ENCODE measurements at places on chromosomes 1 and 21.

GRCh38 chr1:154572468-154573167 lies 5.0 kb downstream of the CHRNB2 start:
- DNase-seq = no peak

- DNase-seq = no peak
These were observed 1407.2 kb downstream of the MRPL39 start for GRCh38 chr21:24200052-24200451.

GRCh38 chr1:20153000-20153418 lies 13.9 kb downstream of the PLA2G2F start:
- DNase-seq = no peak

GRCh38 chr1:118149799-118150198 lies 35.2 kb downstream of the SPAG17 start:
- no peak for DNase-seq

DNA sequence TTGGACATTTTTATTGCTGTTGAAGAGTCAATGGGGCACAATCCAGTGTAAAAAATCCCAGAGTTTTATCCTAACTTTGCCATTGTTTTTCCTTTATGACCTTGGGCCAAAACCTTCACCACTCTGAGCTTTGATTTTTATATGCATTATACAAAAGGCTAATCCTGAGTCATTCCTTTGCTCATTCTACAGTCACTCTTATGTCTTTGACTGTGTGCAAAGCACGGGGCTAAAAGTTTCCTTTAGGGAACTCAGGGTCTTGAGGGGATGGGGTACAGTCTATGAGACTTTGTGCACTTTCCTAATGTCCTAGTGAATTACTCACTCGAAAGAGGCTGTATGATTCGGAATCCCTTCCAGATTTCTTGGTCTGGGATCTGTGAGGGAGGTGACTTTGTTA lies 543.2 kb upstream of the CAMK1G start:
- no peak for DNase-seq

- no peak for DNase-seq
These were observed 438.6 kb downstream of the AJAP1 start for GRCh38 chr1:5093042-5093441.

- no peak for DNase-seq
These were observed 2099.8 kb downstream of the MRPL39 start for GRCh38 chr21:23507501-23507900.

DNA sequence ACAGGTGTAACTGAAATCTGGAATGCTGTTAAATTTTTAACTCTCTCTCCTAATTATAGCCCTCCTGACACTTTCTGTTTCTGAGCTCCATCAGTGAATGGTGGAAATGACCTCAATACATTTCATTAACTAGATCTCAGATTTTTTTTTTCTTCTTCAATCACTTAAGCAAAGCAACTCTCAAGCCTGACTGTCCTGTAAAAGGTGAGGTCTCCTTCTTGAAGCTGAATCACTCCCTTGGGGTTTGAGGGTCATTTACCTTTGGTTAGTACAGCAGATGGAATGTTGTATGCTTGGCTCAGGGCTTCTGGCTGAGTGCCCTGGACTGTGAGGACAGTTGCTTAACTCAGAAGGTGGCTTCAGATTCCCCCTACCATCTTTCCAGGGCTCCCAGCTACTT lies 518.7 kb downstream of the PTPRC start:
- no peak for DNase-seq

- no peak for DNase-seq
These were observed 262.5 kb downstream of the NPHP4 start for GRCh38 chr1:5729636-5730145.

Data from neural crest cell (in vitro differentiated cells).